Mesothelial cell of epicardium (in vitro differentiated cells): ENCODE measurements at places on chromosomes 5 and 9.

- DNase-seq, result no peak
These were observed 94.4 kb downstream of the TMEM215 start for GRCh38 chr9:32877639-32878217.

DNA sequence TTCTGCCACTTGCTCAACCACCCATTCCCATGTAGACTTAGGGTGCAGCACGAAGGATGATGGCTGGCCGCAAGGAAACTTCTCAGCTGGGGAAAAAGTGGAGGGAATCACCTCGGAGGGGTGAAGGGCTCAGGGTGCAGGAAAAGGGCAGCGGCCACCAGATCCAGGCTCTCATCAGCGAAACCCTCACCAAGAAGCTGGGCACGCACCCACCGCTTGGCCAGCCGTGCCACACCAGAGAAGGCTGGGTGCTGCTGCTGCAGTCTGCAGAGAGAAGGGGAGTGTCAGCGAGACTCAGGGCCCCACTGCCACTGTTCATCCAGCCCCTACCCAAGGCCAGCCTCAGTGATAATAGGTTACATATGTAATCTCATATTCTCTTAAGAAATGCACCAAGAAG lies 8.6 kb downstream of the NOL6 start:
- DNase-seq, result no peak

DNA sequence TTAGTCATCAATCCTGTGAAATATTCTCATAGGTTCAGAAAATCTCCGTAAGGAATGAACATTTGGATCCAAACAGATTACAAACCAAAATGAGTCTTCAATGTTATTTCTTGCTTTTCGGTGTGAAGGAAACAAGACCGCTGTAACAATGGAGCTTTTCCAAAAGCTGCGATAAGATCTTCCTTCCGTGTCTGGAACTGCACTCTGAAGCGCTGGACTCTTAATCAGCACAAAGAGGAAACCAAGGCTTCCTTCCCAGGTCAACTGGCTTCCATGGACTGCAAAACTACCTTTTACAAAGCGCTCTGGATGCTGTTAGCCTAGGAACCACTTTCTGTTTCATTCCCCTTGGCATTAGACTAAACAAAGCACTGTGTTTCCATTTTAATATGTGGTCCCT lies 137.9 kb upstream of the BASP1 start:
- no peak for DNase-seq

DNA sequence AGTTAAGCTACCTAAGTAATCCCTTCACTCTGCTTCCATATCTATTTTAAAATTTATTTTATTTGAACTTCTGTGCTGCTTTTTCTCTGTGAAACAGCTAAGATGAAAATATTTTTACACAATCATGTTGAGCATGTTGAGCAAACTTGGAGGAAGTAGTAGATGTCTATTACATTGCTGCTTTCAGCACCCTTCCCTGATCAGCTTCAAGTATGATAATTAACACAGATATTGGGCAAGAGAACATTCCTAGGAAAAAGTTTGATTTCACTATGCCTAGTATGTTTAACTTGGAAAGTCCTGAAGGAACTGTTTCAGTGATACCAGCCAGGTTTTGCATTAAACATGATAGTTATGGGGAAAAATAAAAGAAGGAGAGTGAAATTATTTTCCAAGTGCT lies 283.6 kb downstream of the ELAVL2 start:
- DNase-seq, result no peak

GRCh38 chr5:8694545-8694944 lies 825.6 kb downstream of the MTRR start:
- no peak for DNase-seq

GRCh38 chr5:148314187-148314586 lies 2.0 kb downstream of the SPINK7 start:
- no peak for DNase-seq

DNA sequence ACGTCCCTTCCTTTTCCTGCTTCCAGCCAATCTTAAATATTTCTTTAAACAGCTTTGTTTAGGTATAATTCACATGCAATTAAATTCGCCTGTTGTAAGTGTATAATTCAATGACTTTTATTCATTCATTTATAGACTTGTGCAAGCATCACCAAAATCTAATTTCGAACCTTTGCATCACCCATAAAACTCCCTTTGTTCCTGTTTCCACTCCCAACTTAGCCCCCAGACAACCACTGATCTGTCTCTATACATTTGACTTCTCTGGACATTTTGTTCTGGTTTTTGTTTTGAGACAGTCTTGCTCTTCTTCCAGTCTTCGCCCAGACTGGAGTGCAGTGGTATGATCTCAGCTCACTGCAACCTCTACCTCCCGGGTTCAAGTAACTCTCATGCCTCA lies 71.5 kb downstream of the NR6A1 start:
- no peak for DNase-seq

- DNase-seq, result no peak
These were observed 539 bp downstream of the POC5 start for GRCh38 chr5:75716715-75717081.
